Glomerular endothelial cell (primary cell): ENCODE measurements at places on chromosomes 7 and 10. TPM values are rescaled to one million over a fixed set of nuclear protein-coding genes. Genes with fewer than 3 reads are reported as not detected.

DNA sequence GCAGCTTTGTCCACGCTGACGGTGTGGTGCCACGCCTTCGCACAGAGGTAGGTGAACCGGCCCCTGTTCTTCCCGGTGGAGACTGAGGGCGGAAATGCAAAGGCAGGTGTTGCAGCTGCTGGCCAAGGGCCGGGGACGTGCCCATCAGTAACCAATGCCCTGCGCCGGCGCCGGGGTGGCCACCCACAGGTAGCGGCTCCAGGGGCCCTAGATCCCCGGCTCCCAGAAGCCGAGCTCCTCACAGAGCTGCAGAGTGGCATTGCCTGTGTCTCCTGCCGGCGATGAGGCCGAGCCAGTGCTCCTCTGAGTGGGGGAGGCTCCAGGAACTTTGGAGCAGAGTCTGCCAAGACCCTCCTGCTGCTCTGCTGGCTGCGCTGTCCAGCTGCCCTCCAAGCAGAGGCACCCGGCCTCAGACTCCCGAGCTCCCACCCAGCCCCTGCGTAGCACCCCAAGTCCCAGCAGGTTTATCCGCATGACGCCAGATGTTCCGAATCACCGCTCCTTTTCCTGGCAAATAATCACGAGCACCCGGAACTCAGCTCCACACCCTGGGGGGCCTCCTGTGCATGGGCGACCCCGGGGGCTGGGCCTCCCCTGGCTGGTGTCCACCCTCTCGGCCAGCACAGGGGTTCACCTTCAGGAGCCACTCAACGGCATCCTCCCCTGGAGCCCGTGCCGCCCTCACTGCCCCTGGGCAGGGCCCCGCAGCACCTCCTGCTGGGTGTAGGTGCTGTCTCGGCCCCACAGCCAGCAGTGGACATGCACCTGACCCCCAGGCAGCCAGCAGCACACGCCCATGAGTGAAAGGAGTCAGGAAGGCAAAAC lies 22.1 kb downstream of the CFAP46 start:
- DNase-seq, result no peak

- DNase-seq, result no peak
These were observed 701 bp upstream of the GBX1 start for GRCh38 chr7:151168003-151168786.

DNA sequence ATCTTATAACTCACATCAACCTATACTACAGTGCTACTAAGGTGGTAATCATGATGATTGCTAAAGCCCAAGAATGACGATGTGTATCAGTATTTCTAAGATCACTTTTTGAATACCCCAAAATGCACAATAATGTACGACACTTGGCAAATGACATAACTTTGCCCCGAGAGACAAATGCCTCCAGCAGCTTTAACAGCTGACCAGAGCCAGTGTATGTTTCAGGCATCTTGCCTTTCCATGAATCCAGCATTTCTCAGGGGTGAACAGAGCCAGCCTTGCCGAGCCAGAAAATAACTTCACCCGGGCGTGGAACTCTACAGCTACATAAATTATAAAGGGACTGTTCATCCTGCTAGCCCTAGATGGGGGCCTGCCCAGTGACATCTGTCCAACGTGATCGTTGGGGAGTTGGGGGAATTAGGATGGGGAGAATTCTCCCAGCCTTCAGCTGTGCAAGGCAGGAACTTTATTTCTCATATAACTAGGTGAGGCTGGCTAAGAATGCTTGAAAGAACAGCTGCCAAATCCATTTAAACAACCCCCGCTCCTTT lies 1.8 kb downstream of the IGFBP3 start:
- no peak for DNase-seq

DNA sequence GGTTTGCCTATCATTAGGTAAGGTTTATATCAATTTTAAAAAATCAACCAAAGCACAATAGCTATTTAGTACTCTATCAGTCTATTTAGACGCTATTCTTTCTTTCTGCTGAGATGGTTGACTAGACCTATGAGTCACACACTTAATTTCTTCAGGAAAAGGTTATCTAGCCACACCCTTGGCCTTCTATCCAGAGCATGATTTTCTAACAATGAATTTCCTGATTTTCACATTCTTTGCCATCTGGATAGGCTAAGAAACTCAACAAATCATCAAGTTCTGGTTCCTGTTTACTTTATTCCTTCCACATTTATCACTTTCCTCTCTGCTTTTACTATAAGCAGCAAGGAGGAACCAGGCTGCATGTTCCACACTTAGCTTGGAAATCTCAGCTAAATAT lies 8.1 kb downstream of the PRPS1L1 start:
- peak; percentile 72 for DNase-seq

HOXA3 gene
- 5.5 and 6.1 TPM in 2 replicates for total RNA-seq

DNA sequence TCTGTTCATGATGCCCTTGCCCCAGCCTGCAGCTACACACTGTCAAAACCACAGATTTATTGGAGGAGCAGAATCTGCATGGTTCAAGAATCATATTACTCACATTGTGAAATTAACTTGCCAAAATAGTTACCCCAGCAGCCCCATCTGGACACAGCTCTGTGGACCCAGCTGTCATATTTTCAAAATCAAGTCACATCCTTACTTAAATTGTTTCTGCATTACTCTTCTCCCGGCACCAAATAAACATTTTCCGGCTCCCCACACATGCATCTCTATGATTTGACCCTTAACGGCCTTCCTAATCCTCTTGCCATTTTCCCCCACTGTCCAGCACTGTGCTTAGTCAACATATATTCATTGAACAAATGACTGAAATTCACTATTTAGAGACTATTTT lies 43.8 kb upstream of the GPR26 start:
- DNase-seq, result no peak

GRCh38 chr10:22700489-22700888 lies 13.9 kb downstream of the PIP4K2A start:
- no peak for DNase-seq

DDX56 gene
- total RNA-seq, result 79.6 and 89.5 TPM in 2 replicates

RRP12 gene
- total RNA-seq, result 16.5 and 33.0 TPM in 2 replicates

GRCh38 chr7:48126037-48126436 lies 37.0 kb downstream of the UPP1 start:
- DNase-seq, result no peak

- DNase-seq, result no peak
These were observed 92.9 kb downstream of the SVOPL start for GRCh38 chr7:138608275-138608674.

DNA sequence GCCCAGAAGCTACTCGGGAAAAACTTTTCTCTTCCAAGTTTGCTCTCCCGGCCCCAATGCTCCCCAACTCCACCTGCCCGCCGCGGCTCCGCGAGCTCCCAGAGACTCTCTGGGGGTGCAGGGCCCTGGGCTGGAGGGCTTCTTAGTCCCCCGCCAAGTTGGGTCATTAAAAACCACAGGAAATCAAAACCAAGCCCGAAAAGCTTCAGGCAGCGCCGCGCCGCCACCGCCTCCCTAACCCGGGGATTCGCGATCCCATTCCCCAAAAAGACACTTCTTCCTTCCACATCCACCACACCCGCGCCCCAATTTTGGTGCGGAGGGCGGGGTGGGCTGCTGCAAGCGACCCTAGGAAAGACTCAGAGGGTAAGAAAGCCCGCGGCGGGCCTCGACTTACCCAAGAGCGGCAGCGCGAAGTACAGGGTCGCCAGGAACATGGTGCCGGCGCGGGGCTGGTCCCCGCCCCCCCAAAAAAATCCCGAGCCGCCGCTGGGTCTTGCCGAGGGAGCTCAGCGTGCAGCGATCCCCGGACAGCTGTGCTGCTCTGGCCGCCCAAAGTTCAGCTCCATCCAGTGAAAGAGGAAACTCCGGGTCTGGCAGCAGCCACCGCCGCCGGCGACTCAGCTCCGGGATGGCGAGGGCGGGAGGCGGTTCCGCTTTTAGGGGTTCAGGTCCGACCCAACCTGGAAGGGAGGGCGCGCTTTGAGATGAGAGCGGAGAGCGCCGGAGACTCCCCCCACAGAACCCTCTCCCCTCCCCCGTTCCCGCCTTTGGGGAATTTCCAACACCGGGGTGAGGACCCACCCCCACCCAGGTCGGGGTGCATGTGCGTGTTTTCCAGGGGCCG lies 1.2 kb downstream of the GFRA1 start:
- no peak for DNase-seq

DLX6 gene
- not detected in 2 replicates for total RNA-seq

GRCh38 chr10:15528859-15529239 lies 157.8 kb upstream of the FAM171A1 start:
- DNase-seq, result no peak

- DNase-seq, result no peak
These were observed 57.9 kb downstream of the SDK1 start for GRCh38 chr7:3358991-3359390.

- no peak for DNase-seq
These were observed 926.7 kb upstream of the ZNF722 start for GRCh38 chr7:63071920-63072319.

- DNase-seq, result no peak
These were observed 47.6 kb downstream of the CYP26A1 start for GRCh38 chr10:93121311-93121710.

DNA sequence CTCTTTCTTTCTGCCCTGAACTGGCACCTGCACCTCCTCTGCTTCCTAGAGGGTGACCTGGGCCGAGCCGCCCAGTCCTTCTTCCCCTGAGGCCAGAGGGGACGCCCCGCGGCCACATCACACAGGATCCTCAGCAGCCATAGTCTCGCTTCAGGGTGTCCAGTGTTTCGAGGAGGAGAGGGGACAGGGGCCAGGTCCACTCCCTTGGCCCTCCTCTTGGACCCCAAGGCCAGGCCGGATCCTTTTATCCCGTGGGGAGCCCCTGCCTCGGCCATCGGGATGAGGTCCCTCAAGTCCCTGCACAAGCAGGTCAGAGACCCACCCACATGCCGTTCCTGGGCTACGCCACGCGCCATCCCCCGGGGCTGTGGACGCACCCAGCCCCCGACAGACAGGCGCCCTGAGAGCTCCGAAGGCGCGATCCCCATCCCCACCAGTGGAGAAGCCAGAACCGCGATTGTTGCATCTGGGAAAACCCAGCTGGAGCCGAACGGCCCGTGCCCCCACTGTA lies 3.6 kb downstream of the BHLHA15 start:
- no peak for DNase-seq

DNA sequence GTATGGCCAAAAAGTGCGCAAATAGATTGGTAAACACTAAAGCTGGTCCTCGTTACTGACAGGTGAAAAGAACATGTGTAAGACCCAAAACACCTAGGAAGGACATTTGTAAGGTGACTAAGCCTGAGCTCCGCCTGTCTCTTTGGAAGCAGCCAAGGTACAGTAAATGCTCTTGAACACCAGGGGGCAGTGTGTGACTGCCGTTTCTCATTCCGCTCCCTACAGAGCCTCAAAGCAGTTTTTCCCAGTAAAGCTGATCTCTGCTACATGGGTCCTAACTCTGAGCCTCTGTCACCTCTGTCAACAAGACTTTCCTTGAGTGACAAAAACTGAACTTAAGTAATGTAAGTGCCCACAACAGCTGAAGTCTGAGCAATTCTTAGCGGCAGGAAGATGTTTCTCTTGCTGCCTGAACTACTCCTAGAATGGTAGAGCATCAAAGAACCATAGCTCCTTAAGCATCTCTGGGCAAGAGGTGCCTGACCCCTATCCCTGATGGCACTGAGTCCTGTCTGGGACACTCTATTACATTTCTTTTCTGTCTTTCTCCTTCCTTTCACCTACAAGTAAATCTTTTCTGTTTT lies 238.0 kb upstream of the INHBA start:
- DNase-seq, result no peak

DNA sequence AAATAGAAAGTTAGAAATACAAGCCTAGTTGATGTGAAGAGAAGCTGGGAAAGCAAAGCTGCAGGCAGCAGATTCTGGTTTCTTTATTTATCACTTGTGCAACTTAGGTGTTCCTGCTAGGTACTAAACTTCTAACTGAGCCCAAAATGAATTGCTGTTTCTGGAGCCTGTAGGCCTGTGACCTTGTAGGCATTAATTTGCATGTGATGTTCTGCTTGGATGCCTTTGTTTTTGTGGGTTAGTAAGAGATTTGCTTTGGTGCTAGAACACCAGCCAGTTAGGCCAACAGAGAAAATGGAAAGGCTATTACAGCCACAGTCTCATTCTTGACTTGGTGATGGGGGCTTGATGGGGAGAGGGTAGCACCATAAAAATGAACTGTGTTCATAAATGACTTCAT lies 370.7 kb downstream of the PPP1R3A start:
- DNase-seq, result no peak

DNA sequence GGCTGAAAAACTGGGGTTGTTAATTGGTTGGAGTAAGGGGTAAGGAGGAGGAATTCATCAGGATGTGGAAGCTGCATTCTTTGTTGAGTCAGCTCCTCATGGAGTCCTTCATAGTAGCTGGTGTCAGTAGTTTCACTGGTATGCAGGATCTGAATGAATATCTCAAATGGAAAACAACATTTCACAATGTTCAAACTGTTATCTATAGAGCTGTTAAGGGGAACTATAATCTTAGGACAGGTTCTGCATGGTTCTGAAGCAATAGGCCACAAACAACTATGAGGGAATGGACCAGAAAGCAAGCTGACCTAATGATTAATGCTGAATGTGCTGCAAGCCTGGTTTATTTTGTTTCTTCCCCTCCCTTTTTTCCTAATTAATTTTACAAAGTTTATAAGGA lies 225.8 kb downstream of the IPMK start:
- DNase-seq, result no peak

SPDYE6 gene
- total RNA-seq, result not detected in 2 replicates

- no peak for DNase-seq
These were observed 179.3 kb downstream of the NPSR1 start for GRCh38 chr7:34837316-34837715.

DNA sequence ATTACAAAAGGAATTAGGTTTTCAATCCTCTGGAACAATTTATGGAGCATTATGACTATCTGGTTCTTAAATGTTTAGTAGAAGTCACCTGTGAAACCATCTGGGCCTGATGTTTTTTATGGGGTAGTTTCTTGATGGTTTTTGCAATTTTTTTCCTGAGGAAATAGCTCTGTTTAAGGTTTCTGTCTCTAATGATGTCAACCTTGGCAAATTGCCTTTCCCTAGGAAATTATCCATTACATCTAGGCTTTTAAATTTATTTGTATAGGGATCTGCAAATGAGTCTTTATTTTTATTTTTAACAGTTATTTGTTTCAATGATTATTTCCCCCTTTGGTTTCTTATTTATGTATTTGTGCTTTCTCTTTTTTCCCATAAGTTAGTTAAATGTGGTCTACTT lies 222.8 kb downstream of the GALNT17 start:
- no peak for DNase-seq

KCNH2 gene
- 0.87 TPM in 1 of 2 replicates, not detected in the other for total RNA-seq

DNA sequence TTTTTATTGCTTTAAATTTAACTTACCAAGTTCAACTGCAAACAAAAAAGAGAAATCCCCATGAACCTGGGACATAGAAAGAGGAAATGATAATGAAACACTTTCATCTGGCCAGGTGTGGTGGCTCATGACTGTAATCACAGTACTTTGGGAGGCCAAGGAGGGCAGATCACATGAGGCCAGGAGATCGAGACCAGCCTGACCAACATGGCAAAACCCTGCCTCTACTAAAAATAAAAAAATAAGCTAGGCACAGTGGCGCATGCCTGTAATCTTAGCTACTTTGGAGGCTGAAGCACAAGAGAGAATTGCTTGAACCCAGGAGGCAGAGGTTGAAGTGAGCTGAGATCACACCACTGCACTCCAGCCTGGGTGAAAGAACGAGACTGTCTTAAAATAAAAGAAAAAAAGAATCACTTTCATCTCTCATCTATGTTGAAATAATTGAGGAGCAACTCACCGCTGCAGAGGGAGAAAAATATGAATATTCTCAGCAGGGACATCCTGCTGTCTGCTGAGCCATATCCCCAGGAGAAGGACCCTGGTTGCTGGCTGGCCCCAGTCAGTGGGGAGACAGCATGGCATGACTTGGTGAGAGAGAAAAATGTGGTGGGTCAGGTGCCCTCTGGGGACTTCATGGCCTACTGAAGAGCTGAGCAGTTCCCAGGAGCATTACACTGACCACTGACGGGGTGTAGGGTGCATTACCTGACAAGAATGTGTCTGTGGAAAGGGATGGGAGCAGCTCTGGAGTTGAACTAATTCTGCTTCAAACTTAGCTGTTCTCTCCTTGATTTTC lies 22.8 kb upstream of the TARP start:
- no peak for DNase-seq
